ENCODE measurements at places on chromosomes 3 and 15.

- DNase-seq: no peak
These were observed 14.3 kb upstream of the SPRED1 start for GRCh38 chr15:38238311-38238710.

GRCh38 chr3:66355394-66355793, 134.6 kb downstream of the SLC25A26 start:
- DNase-seq: no peak

GRCh38 chr3:62873451-62873760, 1.8 kb downstream of the CADPS start:
- DNase-seq: no peak

GRCh38 chr15:49083401-49084284, 37.4 kb upstream of the SECISBP2L start:
- no peak for DNase-seq

DNA sequence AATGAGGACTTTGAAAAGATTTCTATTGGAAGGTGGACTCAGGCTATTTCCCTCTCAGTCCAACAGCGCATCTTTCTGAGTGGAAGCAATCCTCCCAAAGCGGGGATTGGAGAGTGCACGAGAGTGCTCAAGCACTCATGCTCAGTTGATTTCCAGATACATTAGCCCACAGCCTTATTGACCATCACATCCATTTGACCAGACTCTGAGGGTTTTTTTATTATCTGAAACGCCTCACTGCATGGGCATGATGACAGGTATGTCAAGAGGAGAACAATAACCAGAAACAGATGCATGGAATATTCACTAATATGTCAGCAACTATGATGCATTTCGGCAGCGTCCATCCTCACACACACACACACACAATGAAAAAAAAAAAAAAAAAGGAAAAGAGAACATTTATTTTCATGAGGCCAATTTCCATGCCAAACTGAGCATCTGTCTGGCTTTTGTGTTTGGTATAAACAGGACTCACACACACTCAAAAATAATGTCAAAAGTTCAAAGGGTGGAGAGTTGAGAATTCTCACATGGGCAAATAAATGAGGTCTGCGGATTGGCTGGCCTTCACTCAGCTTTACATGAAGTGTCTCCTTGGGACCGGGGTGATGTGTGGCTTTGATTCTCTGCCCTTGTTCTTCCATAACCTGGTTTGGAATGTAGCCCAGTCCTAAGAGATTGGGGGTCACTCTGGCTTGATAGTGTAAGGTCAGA, 371.6 kb downstream of the MCTP2 start:
- no peak for DNase-seq

DNA sequence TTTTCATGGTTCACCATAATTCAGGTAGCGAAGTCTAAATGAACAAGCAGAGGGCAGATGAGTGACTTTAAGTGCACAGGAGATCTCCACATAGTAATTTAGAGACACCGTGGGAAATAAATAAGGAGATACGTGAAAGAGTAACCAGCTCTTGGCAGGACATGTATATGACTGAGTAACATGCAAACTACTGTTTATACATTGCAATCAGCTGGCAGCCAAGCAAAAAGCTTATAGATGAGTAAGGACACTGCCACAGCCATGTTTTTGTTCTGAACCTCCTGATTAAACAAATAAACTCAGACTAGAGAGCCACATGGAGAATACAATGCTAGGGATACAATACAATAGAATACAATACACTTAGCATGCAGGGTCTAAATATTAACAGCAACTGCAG, 252.4 kb downstream of the FHIT start:
- no peak for DNase-seq

GRCh38 chr3:81758275-81758674, 3.2 kb downstream of the GBE1 start:
- DNase-seq: no peak

GRCh38 chr3:67791620-67792019, 137.2 kb upstream of the SUCLG2 start:
- DNase-seq: no peak

GRCh38 chr3:148605521-148605920, 92.2 kb upstream of the AGTR1 start:
- no peak for DNase-seq

DNA sequence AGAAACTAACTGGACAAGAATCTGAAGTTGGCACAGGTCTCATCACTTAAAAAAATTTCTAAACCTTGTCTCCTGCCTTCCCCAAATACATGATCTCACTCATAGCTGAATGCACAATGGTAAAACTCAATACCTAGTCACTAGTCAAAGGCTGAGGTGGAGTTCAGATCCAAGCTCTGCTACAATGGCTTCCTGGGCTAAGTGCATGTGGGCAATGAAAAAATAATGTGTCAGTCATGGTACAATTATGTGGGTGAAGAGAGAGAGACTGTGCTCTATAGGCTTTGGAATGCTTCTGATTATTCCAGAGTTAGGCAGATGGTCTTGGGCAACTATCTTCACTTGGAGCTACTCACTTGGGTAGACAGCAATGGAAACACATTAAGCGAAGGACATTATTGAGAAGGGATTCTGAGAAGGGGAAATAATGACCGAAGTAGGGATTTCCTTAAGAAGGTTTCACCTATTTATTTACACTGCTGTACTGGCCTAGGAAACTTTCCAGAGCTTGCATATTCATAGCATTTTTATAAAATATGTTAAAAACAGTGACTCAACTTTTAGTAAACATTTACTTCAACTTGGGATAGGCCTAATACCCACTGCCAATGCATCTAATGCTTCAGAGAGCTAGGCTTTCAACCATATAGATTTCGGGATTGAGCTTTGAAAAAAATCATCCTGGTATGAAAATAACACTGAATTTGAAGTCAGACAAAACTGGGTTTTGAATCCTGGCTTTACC, 58.7 kb upstream of the PLXND1 start:
- no peak for DNase-seq

DNA sequence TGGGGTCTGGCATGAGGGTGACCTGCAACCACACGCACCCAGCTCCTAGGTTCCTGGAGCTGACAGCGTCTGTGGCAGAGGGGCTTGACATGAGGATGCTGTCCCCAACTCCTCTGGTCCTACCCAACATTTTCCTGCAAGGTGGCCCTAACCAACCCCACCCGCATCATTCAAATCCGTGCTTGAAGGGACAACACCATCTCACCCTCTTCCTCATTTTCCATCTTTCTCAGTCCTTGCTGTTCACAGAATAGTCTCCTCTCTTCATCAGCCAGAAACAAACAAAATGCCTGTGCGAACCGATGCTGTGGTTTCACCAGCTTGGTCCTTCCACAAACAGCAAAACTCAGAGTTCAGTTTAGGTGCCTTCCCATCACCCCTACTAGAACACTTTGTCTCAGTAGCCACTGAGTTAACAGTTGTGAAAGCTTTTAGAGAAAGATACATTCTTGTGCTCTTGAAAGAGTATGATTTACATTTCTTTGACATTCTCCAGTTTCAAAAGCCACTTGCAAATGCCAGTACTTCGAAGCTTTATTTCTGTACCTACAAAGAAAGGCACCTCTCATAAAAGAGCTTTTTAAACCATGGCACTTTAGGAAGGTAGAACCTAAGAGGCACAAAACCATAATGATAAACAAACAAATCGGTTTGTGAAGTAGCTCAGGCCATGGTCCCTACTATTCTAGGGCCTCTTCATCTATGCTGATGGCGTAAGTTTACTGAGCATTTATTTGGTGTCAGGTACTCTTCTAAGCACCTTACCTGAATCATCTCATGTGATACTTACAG, 360.1 kb downstream of the SHQ1 start:
- no peak for DNase-seq

DNA sequence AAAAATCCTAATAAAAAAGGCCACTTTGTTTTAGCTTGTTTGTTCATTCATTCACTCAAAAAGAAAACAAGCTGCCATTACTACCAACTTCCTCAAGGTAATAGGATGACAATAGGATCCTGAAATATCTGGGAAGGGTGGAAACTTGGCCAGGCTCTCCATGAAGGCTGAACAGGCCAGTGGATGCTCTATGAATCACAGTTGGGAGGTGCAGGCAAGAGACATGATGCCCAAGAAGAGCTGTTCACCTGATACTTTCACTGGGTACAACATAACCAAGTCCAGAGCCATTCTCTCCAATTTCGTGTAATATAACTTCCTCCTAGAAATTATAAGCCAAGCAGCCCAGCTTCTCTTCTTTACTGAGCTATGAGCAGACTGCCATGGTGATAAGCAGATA, 37.3 kb downstream of the NMNAT3 start:
- no peak for DNase-seq

- no peak for DNase-seq
These were observed 696 bp upstream of the SNRK start for GRCh38 chr3:43285644-43286043.

DNA sequence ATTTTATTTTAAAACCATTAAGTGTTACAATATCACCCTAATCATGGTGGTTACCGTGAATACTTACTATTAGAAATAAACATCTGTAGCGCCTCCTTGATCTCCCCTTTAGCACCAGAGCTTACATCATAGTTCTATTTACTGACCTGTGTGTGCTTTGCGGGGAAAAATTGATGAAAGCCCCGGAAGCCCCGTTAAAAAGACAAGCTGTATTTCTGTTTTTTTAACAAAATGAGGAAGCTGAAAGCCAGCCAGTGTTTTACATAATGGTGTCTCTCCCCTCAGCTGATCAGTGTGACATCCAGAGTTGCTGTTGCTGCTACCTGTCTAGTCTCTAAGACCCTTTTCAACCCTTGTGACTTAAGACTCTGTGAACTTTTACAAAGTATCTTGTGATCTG, 100.8 kb downstream of the OPA1 start:
- DNase-seq: no peak

GRCh38 chr3:14836049-14836468, 17.3 kb downstream of the FGD5 start:
- no peak for DNase-seq

DNA sequence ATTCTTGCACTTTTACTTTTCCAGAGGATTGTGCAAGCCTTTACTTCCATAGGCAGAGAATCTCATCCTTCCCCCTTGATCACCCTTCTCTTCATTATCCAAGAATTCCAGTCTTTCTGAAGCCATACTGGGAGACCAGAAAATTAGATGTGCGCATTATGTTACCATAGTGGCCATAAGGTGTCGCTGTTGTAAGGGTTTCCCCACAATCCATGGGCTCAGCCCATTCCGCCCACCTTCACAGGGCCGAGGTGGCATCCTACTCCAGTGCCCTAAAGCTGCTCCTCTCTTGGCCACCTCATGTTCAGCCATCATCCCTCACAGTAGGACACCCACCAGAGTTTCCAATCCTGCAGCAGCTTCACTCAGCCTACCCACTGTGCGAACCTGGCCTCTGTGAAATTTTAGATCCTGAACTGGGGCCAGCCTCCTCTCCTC, 35.0 kb downstream of the CTSH start:
- DNase-seq: no peak

DNA sequence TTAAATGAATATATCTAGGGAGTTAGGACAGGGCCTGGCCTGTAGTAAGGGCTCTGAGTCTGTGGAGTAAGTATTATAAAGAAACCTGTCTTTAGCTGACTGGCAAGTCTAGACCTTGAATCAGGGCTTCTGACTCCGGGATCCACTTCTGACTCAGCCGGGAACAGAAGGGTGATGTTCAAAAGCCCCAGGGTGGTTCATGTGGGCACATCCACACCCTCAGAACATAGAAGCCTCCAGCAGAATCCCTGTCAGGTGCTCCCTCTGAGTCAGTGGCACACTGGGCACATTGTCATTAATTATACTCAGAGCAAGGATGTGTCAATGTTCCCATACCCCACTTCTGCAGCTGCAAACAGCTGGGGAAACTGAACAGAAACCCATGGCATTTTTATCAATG, 26.7 kb upstream of the SNRK start:
- no peak for DNase-seq

GRCh38 chr3:64414043-64414442, 188.8 kb upstream of the PRICKLE2 start:
- DNase-seq: no peak

DNA sequence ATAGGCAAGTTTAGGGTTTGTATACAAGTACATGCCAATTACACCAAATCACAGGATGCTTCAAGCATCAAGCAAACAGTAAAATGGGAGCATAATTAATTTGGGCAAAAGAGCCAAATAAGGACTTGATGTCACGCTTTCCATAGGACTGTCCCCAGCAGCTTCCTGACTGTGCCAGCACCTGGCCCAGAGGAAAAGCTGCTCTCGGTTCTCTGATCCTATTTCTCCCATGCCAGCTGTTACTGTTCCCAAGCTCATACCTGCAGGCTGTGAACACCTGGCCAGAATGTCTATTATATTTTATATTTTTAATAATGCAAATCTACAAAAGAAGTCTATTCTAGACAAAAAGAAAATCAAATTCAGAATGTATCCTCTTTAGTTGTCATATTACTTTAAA, 12.2 kb downstream of the ZXDC start:
- DNase-seq: no peak

- no peak for DNase-seq
These were observed 92.5 kb downstream of the BDH1 start for GRCh38 chr3:197463279-197463678.

GRCh38 chr15:37984368-37984767, 49.9 kb downstream of the TMCO5A start:
- DNase-seq: no peak

- DNase-seq: no peak
These were observed 130.9 kb downstream of the DTWD1 start for GRCh38 chr15:49751751-49752150.

DNA sequence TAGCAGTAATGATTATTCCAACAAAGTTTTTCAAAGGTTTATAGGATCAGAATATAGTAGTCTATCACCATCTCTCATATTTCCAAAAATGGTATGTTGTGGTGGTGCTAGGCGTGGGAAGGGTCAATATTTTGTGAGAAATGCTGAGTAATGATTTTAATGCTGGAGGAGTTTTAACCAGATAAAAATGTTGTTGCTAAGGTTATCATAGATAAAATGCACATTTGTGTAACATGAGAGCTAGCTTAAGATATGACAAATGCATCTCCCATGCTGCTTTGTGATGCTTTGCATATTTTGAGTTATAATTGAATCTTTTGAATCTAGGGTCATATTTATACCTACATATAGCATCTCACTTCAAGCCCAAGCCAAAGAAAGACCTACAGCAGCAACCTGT, 103.9 kb upstream of the ROBO1 start:
- DNase-seq: no peak

DNA sequence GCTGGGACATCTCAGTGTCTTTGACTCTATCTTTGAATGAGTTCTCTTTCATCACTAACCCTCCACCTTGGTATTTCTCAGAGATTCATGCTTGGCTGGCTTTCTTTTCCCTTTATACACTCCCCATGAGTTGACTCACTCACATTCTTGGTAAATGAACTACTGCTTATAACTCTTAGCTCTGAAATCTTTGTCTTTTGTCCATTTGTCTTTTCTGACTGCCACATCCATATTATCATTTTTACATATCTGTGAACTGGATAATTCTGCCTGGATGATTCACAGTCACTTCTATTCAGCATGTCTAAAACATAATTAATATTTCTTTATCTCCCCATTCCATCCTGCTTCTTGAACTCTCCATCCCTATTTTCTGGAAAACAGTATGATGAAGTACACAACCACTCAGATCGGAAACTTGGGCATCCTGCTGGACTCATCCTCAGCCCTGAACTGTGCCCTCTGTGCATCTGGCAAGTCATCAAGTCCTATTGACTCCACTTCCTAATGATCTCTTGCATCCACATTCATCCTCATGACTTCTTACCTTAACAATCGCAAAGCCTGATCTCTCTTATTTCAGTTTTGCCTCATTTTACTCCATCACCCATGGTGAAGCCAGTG, 66.9 kb downstream of the KCNAB1 start:
- DNase-seq: no peak

- DNase-seq: no peak
These were observed 36.6 kb upstream of the MAGI1 start for GRCh38 chr3:66075281-66075680.

GRCh38 chr3:123337226-123337625, 111.7 kb downstream of the ADCY5 start:
- DNase-seq: no peak

Measured in stimulated activated CD4-positive, alpha-beta T cell treated with anti-CD3 and anti-CD28 coated beads, Interleukin-1b, Interleukin-23, amount 100 ng/mL, for 1 hour (primary cell).